T-helper 2 cell treated with Interferon-gamma antibody and Interleukin-4, amounts not matched to agents 5 μg/mL and 100 μg/mL, for 36 hours (primary cell): ENCODE measurements at places on chromosomes 13 and 19.

DNA sequence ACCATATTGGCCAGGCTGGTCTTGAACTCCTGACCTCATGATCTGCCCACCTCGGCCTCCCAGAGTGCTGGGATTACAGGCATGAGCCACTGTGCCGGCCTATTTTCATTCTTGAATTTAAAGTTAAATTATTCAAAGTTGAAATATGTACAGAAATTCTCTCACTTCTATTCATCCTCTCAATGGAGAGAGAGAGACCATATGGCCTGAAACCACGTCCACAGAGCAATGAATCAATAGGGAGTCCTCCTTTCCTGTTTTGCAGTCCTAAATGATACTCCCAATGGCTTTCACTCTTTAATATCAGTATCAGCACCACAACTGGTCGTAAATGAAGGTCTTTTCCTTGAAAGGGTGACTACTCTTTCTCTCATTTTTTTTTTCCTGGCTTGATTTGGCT is 30.5 kb upstream of the KCTD4 start:
- no peaks in the 10 kb centered on the region for H3K27me3 ChIP-seq
- H3K27ac ChIP-seq = no peak overlapping the region
- no peak for DNase-seq
- peaks cover 3% of the 10 kb centered on the region for H3K36me3 ChIP-seq
- no peak overlapping the region for H3K4me3 ChIP-seq

- no peaks in the 10 kb centered on the region for H3K36me3 ChIP-seq
- H3K4me3 ChIP-seq = no peak overlapping the region
- no peaks in the 10 kb centered on the region for H3K4me1 ChIP-seq
- DNase-seq = no peak
- H3K27me3 ChIP-seq = no peaks in the 10 kb centered on the region
- H3K27ac ChIP-seq = no peak overlapping the region
Observed at GRCh38 chr13:43980587-43980986, 100.9 kb downstream of the LACC1 start.

GRCh38 chr13:75693227-75693626 is 57.1 kb downstream of the LMO7 start:
- H3K36me3 ChIP-seq = no peaks in the 10 kb centered on the region
- no peaks in the 10 kb centered on the region for H3K27me3 ChIP-seq
- no peak for DNase-seq
- H3K4me3 ChIP-seq = no peak overlapping the region
- H3K27ac ChIP-seq = no peak overlapping the region

DNA sequence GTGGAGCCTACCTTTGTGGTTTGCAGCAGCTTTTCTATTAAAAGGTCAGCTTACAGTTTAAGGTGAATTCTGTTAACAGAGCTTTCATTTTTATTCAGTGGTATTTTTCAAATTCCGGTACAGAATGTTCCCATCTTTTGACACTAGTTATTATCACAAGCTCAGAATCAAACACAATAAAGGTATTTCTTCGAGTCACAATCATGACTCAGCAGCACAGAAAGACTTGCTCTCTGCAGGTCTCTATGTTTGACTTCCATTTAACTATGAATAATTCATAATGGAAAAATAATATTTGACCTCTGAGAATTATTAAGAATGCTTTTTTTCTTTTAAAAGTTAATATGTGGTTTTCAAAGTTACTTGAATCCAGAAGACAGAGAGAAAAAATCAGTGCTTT is 28.2 kb downstream of the DACH1 start:
- H3K36me3 ChIP-seq = no peaks in the 10 kb centered on the region
- H3K4me3 ChIP-seq = peak overlapping the region; percentile 12
- no peak for DNase-seq
- peaks cover 4% of the 10 kb centered on the region for H3K4me1 ChIP-seq
- no peak overlapping the region for H3K27ac ChIP-seq
- H3K27me3 ChIP-seq = no peaks in the 10 kb centered on the region

- peak overlapping the region; percentile 97 for H3K27ac ChIP-seq
- H3K4me1 ChIP-seq = peaks cover 45% of the 10 kb centered on the region
- DNase-seq = no peak
- peak overlapping the region; percentile 65 for H3K4me3 ChIP-seq
- H3K36me3 ChIP-seq = peaks cover 13% of the 10 kb centered on the region
Observed at GRCh38 chr19:13984875-13985741, 21.0 kb downstream of the RFX1 start.

GRCh38 chr19:16406356-16406755 is 65.4 kb downstream of the EPS15L1 start:
- H3K36me3 ChIP-seq = peaks cover 19% of the 10 kb centered on the region
- no peak overlapping the region for H3K4me3 ChIP-seq
- H3K27me3 ChIP-seq = no peaks in the 10 kb centered on the region
- no peak for DNase-seq

- DNase-seq = no peak
- no peak overlapping the region for H3K4me3 ChIP-seq
- no peak overlapping the region for H3K27ac ChIP-seq
- no peaks in the 10 kb centered on the region for H3K36me3 ChIP-seq
- H3K4me1 ChIP-seq = peaks cover 5% of the 10 kb centered on the region
- no peaks in the 10 kb centered on the region for H3K27me3 ChIP-seq
Observed at GRCh38 chr13:43596924-43597598, 189.7 kb downstream of the ENOX1 start.

GRCh38 chr19:41957161-41957837 is 1.8 kb downstream of the RABAC1 start:
- peak overlapping the region; percentile 88 for H3K27ac ChIP-seq
- peaks cover 10% of the 10 kb centered on the region for H3K36me3 ChIP-seq
- DNase-seq = no peak
- peak overlapping the region; percentile 90 for H3K4me3 ChIP-seq

- no peaks in the 10 kb centered on the region for H3K36me3 ChIP-seq
- peaks cover 29% of the 10 kb centered on the region for H3K4me1 ChIP-seq
- H3K27me3 ChIP-seq = peaks cover 18% of the 10 kb centered on the region
- peak overlapping the region; percentile 89 for H3K27ac ChIP-seq
Observed at GRCh38 chr13:34155931-34156607, 338.1 kb downstream of the RFC3 start.

GRCh38 chr13:66663711-66664110 is 566.4 kb downstream of the PCDH9 start:
- H3K27ac ChIP-seq = no peak overlapping the region
- H3K4me3 ChIP-seq = no peak overlapping the region
- no peaks in the 10 kb centered on the region for H3K4me1 ChIP-seq
- H3K27me3 ChIP-seq = no peaks in the 10 kb centered on the region

DNA sequence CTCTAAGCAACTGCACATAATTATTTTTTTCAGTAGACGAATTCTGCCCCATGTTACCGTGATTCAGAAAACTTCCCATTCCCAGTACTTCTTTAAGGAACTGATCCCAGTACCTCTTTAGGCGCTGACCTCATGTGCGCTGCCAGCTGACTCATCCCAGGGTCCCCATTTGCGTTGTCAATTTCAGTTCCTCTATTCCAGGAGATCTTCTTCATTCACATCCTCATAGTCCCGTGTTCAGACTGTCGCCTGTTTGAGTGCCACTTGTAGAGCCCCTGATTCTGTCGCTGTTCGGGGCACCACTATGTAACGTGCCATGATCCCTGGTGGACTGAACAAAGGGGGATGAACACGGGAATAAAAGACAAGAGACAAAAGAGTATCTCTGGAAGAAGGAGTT is 16.4 kb downstream of the FPR3 start:
- no peaks in the 10 kb centered on the region for H3K4me1 ChIP-seq
- no peaks in the 10 kb centered on the region for H3K36me3 ChIP-seq
- H3K27ac ChIP-seq = no peak overlapping the region
- DNase-seq = no peak
- no peaks in the 10 kb centered on the region for H3K27me3 ChIP-seq
